ENCODE measurements at places on chromosomes 4 and X.

- no peak for DNase-seq
These were observed 20.6 kb downstream of the GAB1 start for GRCh38 chr4:143357161-143357845.

DNA sequence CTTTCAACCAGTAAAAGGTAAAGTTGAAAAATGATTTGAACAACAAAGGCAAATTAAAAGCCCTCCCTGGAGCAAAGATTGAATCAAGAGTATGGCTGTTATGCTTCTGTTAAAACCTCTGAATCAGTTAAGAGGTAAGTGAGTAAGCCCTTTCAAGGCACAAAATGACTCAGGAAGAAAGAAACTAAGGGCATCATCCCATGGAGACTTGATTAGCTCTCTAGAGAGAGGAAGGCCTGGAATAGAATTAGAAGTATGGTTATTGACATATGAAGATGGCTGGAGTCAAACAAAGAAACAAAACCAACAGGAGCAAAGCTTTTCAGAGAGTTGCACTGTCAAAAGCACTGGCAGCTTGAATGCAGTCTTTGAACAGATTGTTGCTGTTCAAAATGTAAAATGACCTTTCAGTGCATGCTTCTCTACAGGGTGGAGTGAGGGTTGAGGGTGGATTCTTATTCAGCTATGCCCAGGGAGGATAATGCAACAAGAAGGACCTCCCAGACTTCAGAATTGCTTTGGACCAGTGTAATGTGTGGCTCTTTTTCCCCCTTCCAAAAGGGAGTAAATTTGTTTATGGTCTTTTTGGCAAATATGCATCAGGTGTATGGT is 365.5 kb downstream of the GBA3 start:
- DNase-seq: no peak

GRCh38 chr4:99459546-99460042 is 24.5 kb upstream of the ADH7 start:
- no peak for DNase-seq

GRCh38 chrX:17375367-17375636 is 302 bp downstream of the NHS start:
- no peak for DNase-seq

DNA sequence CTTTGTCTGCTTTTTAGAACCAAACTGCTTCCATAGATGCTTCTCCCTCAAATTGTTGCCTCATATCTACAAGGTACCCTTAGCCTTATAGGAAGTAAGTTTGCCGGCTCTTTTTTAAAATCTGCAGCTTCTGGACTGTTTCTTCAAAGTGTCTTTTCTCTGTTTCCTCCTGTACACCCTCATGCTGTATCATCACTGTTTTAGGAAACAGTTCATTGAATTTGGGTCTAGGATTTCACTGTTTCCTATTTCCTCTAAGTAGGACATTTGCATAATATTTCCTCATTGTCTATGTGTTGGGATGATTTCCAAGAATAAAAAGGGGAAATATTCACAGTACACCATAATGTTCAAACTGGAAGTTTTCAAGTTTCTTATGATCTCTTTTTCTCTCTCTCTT is 43.0 kb downstream of the BANK1 start:
- DNase-seq: no peak
